Breast epithelium (tissue), 4 donors: ENCODE measurements at places on chromosomes 4 and X. TPM values are rescaled to one million over a fixed set of nuclear protein-coding genes. Genes with fewer than 3 reads are reported as not detected.
A peak's percentile ranks its signal among the peaks of the same experiment; 100 is the strongest.

DNA sequence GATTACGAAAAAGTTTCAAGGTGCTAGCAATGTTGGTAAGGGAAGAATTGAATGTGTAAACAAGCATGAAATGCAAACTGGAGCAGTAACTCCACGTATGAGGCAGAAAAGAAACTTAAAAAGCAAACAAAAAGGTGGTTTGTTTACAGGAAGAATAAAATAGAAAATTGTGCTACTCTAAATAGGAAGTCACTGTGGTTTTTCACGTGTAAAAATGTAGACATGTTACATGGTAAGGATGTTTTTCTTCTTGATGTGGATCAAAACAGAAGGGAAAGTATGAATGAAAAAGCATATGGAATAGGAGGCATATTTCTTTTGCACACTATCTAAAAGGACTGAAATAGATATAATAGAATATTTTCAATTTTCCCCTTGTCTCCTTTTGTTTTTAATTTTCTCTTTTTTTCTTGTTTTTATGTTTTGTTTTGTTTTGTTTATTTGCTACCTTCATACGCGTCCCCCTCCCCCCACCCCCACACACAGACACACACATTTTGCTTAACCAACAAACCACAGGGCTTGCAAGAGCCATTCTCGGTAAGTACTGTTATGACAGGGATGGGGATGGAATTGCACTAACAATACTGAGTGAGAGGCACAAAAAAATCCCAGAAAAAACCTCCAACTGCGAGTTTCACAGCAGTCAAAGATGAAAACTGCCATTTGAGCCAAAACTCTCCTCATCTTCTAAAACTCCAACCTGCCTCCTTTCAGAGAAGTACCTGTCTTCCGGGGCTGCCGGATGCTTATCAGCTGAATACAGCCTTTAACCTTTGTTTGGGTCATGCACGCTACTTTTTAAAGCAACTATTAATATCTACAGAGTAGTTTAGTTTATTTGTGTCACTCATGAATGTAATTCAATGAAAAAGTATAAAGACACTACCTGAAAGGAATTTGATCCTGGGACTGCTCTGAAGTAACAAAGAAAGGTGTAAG, 135.8 kb downstream of the IL15 start:
- no peak overlapping the region for H3K27ac ChIP-seq
- no peaks in the 10 kb centered on the region for H3K4me1 ChIP-seq
- no peak overlapping the region for H3K4me3 ChIP-seq
- DNase-seq: no peak

DNA sequence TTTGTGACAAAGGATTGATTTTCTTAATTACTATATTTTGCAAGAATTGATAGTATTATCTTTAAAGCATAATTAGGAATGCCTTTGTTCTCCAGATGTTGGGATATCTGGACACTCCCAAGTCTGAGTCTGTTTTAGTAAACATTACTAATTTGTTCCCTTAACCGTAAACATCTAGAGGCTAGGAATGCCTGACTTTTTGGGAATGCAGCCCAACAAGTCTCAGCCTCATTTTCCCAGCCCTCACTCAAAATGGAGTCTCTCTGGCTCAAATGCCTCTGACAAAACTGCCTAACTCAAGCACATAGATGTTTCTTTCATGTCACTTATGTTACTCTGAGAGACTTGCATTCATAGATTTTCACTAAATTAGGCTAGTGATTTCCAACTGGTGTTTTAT, 297.0 kb upstream of the CLNK start:
- H3K27ac ChIP-seq: no peak overlapping the region
- H3K36me3 ChIP-seq: no peaks in the 10 kb centered on the region
- H3K4me1 ChIP-seq: no peaks in the 10 kb centered on the region
- H3K4me3 ChIP-seq: no peak overlapping the region

DNA sequence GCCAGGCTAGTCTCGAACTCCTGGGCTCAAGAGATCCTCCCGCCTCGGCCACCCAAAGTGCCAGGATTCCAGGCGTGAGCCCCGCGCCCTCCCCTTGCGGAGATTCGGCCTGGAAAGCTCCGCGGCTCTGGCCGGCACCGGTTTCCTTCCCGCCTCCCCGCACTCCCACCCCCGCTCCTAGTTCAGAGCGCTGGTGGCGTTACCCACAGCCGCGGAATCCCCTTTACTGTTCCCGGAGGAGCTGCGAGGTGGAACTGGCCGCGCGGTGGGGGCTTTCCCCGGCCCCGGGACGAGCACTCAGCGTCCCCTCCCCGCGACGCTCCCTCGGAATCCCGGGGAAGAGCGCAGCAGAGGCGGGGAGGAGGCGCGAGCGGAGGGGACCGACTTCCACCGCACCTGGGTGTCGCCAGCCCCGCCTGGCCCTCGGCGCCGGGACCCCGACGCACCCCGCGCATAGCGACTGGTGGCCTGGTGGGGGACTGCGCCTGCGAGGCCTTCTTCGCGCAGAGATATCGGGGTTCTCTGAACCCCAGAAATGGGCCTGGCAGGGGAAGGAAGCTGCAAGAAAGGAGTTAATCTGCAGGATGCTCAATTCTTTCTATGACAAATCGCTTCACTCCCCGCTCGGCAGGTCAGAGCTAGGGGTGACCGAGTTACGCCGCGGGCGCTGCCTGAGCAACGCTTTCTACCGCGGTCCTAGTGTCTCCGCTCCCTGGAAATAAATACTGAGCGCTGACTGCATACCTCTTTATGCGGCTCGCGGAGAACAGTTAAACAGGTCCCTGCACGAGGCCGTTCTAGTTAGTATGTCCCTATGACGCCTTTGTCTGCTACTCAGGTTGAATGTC, 14.6 kb upstream of the SLC25A4 start:
- no peaks in the 10 kb centered on the region for H3K4me1 ChIP-seq
- peak overlapping the region; percentile 0 for H3K27ac ChIP-seq
- no peaks in the 10 kb centered on the region for H3K27me3 ChIP-seq
- DNase-seq: no peak
- no peaks in the 10 kb centered on the region for H3K36me3 ChIP-seq

- no peak overlapping the region for H3K27ac ChIP-seq
- no peaks in the 10 kb centered on the region for H3K4me1 ChIP-seq
- DNase-seq: no peak
- no peaks in the 10 kb centered on the region for H3K36me3 ChIP-seq
- peaks cover 7% of the 10 kb centered on the region for H3K27me3 ChIP-seq
Observed at GRCh38 chr4:174181827-174182226, 101.6 kb downstream of the FBXO8 start.

GRCh38 chr4:122156819-122157218, 4.7 kb downstream of the BLTP1 start:
- no peaks in the 10 kb centered on the region for H3K4me1 ChIP-seq
- no peak for DNase-seq
- H3K27me3 ChIP-seq: no peaks in the 10 kb centered on the region

DNA sequence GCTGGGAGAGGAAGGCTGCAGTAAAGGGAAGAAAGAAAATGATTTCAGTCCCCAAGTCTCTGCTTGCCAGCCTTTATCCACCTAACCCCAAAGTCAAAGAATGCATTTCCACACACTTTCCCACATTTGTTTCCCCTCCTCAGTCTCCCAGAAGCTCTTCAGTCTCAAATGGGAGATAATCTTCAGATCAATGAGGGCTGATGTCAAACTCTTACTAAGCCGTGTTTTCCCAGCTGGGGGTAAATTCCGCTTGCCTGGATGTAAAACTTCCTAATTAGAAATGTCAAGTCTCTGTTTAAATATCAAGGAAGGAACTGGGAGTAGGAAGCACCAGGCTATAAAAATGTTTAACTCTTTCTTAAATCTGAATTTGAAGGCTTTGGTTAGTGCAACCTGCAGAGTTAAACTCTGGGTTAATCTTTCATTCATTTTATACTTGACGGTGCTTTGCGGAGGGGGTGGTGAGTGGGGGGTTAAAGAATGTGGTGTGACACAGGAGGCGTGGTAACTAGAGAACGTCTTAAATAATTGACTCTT, 601.4 kb upstream of the ACTRT1 start:
- peaks cover 24% of the 10 kb centered on the region for H3K27me3 ChIP-seq
- no peak overlapping the region for H3K27ac ChIP-seq
- H3K4me3 ChIP-seq: no peak overlapping the region
- H3K36me3 ChIP-seq: no peaks in the 10 kb centered on the region
- DNase-seq: no peak

The TECRL gene
- not detected for total RNA-seq
